ENCODE measurements at places on chromosomes 2 and 18.

DNA sequence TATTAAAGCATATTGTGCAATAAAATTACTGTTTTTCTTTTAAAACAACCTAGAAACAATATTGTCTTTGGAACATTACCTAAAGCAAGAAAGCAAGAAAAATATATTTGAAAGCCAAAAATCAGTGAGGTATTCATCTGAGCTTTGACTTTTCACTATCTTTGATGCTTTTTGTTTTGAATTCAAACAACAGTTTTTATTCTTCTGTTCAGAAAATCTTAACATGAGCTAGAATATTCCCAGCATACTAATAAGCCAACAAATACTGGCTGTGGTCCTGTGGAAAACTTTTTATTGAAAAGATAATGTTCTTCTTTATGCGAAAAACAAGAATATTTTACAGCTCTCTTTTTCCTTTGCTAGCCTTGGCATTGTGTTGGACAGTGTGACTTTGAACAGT, 19.8 kb downstream of the FAM171B start:
- no peak for DNase-seq

GRCh38 chr2:176729706-176730569, 460.7 kb downstream of the MTX2 start:
- DNase-seq = no peak

DNA sequence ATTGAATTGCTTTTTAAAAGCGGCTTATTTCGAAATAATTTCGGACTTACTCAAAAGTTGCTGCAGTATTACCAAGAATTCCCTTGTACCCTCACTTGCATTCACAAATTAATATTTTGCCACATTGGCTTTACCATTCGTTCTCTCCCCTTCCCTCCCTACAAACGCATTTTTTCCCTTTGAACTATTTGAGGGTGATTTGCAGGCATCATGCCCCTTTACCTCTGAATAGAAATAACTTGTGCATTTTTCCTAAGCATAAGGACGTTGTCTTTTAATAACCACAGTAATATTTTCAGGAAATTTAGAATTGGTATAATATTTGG, 608 bp downstream of the CCDC138 start:
- no peak for DNase-seq

- no peak for DNase-seq
Observed at GRCh38 chr18:79520478-79521390, 125.0 kb downstream of the NFATC1 start.

- no peak for DNase-seq
Observed at GRCh38 chr2:108199726-108200125, 40.0 kb upstream of the SULT1C3 start.

DNA sequence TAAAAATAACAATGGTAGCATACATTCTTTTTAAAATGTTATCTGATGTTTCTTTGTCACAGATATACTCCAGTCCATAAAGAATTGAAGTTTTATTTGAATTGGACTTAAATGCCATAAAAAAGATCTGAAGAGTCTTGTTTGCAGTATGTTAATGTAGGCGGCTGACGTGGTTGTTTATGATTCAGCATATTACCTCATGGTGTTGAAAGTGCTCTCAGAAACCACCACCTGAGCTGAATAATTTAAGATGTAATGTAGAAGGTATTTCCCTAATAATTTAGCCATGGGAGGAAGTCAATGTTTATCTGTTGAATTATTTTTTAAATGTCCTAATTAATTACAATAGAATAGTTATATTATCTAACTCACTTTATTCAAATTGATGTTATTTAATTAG, 58.6 kb upstream of the CHN1 start:
- no peak for DNase-seq

DNA sequence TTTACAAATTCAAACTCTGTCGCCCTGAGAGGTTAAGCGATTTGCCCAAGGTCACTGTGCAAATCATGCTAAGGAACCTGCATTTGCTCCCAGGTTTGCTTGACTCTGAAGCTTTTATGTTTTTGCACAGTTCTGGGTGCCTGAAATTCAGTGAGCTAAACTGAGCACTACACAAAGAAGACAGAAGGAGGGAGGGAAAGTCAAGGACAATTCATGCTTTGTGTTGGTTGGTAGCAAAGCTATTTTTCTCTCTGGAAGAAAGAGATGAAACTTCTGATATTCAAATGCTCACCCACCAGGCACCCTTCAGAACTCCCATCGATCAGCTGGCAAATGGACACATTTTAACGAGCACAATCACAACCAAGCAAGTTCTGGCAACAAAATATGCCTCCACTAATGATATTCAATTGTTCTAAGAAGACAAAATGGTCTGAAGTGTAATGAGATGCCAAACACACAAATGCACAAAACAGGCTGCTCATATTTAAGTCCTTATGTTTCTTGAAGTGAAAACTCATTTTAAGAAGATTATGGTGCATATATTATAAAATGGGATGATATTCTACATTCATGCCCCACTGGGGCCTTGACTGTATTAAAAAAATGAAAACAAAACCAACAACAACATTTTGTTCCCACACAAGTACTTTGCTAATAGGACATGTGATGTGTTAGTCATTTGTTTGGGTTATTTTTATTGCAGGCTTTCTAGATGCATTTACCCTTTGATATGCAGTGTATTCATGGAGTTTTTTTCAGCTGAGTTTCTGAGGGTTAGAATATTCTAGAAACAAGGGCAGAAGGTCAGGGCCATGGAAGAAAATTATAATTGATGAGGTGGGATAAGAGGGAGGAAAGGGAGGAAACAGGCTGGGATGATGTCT, 445.6 kb upstream of the CELF4 start:
- no peak for DNase-seq

DNA sequence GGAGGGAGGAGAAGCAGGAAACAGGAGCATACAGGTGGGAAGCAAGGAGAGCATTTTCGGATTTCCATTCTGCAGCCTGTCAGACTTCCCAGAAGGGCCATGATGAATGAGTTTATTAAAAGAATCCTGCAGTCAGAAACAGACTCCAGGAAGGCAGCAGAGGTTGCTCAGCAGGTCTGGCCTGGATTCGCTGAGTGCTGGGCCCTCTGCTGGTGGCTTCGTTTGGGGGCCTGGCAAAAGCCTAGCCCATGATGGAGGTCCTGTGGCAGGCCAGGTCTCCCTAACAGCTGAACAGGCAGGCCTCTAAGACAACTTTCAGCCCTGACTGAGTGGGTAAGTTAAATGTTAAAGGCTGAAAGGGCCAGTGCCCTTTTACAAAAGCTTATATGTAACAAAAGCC, 108.2 kb upstream of the CAPN13 start:
- DNase-seq = peak; percentile 12

GRCh38 chr2:191565647-191566198, 112.2 kb upstream of the NABP1 start:
- no peak for DNase-seq

- DNase-seq = no peak
Observed at GRCh38 chr18:56003009-56003719, 415.2 kb upstream of the TCF4 start.
